ENCODE measurements at places on chromosomes 12 and 14.
A peak's percentile ranks its signal among the peaks of the same experiment; 100 is the strongest.

DNA sequence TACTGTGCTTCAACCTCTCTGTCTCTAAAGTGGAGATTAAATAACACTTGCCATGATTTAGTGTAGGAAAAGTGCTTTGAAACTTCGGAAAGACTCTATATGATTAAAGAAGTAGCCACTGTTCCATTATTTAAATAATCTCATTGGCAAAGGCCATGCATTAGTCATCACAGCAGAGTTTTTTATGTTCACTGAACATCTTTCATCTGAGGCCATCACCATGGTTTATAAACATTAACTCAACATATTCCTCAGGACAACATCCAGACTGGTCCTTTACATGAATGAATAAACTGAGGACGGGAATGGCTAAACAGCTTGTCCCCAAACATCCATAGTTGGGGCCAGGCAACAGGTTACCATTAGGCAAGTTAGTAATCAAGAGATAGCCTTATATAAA, 124.6 kb upstream of the FRMD6 start:
- DNase-seq: peak; percentile 60

GRCh38 chr12:41474001-41474400, 285.9 kb downstream of the PDZRN4 start:
- DNase-seq: no peak

GRCh38 chr14:36293824-36294223, 26.6 kb downstream of the MBIP start:
- DNase-seq: peak; percentile 39

DNA sequence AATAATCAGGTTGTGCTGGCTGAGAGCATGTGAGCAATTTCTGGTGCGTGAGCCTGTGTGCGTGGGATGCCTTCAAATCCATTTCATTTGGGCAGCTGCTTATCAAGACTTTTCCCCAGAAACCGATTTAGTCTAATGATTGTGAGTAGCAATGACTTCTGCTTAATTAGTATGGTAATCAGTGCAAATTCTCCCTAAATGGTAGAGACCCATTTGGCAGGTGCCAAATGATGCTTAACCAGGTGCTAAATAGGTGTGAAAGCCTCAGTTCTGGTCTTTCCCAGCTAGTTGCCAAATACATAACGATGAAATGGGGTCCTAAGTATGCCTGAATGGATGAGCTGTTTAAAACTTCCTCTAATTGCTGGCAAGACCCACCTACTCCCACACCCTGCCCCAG, 248.4 kb upstream of the CCDC196 start:
- no peak for DNase-seq

GRCh38 chr14:100736269-100737180, 9.8 kb downstream of the DLK1 start:
- no peak for DNase-seq

DNA sequence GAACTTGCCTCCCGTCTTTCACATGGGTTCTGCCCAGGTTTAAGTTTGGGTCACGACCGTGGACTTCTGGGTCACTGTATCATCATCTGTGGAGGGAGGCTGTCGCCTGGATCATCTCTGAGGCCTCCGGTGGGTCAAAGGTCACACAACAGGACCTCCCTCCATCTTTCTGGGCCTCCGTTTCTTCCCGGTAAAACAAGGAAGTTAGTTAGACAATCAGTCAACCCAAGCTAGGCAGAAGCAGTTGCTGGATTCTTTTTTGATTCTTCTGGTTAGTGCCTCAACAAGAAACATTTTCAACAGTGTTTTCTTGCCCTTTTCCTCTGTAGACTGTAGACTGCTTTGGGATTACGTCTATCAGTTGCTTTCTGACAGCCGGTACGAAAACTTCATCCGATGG, 186.6 kb upstream of the BCL2L14 start:
- DNase-seq: peak; percentile 23

- DNase-seq: no peak
Observed at GRCh38 chr12:116620492-116621191, 61.5 kb downstream of the MAP1LC3B2 start.

DNA sequence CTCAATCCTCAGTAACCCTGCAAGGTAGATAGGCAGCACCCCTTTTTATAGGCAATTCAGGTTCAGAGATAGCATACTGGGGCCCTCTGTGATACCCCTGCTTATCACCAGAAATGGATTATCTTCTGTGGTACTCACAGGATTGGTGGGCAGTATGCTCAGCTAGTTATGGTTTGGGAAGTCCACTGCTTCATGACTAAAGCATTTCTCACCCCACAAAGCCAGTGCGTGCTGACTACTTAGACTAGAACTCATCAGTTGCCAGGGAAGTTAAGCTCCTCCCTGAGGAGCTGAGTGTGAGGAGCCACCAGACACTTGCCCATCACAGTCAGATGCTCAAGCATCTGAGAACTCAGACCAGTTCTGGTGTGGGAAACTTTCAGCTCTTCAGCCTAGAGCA, 76.3 kb downstream of the SCAF11 start:
- DNase-seq: peak; percentile 85

DNA sequence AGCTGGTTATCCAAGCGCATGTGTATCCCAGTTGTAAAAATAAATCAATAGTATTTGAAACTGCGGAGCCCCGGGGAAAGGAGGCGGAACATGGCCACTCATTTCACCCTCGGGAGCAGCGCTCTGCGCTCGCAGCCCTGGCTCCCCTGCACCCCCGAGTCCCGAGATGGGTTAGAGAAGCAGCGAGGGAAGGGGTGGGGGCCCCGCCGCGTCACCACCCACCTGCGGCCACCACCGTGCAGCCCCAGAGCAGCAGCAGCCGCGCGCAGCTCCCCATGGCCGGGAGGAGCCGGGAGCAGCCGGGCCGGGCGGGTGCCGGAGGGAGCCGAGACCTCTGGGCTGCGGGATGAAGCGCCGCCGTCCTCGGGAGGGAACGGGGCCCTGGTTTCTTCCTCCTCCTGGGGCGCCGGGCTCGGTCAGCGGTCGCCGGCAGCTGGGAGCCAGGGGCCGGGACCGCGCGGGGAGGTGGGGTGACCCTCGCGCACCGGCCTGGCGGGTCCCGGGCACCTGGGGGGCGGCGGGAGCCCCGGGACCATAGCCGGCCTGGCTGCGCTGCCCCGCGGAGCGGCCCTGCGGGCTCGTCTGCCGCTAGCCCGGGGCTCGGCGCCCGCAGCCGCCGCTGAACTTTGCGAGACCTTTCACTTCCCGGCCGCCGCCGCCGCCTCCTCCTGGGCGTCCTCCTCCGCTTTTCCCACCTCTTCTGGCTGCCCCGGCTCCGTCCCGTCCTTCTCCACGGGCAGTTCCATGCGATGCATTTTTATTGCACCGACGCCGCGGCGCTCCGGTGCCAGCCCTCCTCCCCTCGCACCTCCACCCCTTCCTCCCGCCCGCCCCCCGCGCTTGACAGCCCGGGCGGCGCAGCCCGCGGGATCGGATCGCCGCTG, at the start of gene NTN4:
TSS of gene NTN4 (minus strand) at position 732 of the 884 bp plus-strand sequence. CDS start at position 277, 455 bp downstream.
- peak; percentile 68 for DNase-seq

- DNase-seq: no peak
Observed at GRCh38 chr12:50520416-50521207, 15.8 kb downstream of the DIP2B start.

DNA sequence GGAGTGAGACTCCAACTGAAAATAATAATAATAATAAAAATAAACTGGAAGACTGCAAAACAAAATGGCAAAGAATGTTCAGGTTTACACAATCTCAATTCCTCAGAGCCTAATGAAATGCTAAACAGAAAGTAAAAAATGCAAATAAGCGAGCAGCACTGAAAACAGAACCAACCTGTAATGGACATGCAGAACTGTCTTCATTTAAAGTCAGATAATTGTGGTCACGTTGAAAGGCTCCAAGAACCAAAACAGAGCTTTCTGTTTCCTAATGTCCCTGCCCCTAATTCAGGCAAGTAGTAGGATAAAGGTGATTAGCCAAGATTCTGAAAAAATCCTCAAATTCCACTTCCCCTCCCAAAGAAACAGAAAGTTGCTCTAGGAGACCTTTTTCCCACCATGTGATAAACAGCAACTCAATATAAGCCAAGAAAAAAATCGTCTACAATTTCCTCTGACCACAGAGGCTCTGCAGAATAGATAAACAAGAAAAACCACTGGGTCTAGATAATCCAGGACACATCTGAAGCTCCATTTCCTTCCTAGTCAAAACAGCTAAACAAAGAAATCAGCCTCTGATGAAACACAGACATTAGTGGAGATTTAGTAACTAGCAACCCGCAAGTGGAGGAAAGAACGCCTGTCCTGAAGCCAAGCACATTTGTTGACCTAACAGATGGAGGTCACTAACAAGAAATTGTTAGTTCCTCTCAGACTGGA, 3.0 kb downstream of the MIS18BP1 start:
- DNase-seq: peak; percentile 19

DNA sequence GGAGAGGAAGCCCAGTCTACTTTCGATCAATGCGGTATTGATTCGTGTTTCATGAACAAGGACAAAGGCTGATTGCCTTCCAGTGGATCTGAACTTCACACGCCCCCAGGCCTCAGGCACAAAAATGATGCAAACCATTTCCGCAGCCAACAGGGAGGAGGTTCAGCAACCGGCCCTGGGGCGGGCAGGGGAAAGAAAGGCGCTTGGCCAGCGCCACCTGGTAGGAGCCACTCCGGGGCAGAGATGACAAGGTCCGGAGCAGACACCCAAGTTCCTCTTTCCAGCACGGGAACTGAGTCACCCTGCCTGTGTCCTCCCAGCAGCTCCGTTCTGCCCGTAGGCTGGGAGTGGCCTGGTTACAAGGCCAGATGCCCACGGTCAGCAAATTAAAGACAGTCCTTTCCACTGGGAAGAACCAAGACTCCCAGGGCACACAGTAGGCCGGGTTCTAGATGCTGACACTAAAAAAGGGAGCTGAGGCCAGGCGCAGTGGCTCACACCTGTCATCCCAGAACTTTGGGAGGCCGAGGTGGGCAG, 136.3 kb downstream of the SCARB1 start:
- DNase-seq: no peak

- peak; percentile 91 for DNase-seq
Observed at GRCh38 chr12:106248312-106248845, 559 bp upstream of the CKAP4 start.

GRCh38 chr14:34489324-34489723, 27.3 kb upstream of the SPTSSA start:
- no peak for DNase-seq

Measured in fibroblast of skin of scalp (primary cell).